ENCODE measurements at places on chromosomes 1 and 21.

GRCh38 chr1:173995475-173995874 is 26.7 kb downstream of the RC3H1 start:
- no peak for DNase-seq

GRCh38 chr1:175035865-175036264 is 12.6 kb upstream of the MRPS14 start:
- DNase-seq = no peak

DNA sequence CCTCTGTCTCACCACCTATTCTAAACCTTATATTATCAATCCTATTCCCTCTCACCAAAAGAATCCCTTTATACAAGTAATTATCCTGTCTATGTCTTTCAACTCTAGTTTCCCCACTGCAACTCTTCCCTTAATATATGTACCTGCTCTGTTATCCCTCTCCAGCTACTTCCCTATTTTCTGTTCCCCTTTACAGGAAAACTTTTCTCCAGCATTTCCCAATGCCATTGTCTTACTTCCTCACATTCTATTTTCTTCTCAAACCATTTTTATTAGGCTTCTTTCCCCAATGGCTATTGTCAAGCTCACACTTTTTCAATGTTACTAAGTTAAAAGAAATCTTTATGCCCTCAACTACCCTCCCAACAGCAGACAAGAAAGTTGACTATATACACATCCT is 11.6 kb downstream of the DPYD start:
- no peak for DNase-seq

DNA sequence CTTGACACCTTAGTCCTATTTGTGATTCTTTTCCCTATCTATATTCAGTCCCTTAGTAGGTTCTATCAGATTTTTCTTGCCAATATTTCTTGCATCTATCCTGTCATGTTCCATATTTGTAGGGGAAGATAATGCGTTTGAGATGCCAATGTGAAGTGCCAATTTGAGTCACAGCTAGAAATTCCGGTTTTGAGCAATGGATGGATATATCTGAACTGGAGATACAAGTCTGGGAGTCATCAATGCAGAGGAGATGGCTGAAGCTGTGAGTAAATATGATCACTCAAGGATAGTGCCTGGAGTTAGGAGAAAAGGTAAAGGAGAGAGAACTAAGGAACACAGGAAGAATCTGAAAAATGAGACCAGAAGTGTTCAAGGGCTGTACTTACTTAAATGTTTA is 93.8 kb downstream of the COQ8A start:
- no peak for DNase-seq

- no peak for DNase-seq
Observed at GRCh38 chr1:109882288-109883245, 28.1 kb upstream of the CSF1 start.

DNA sequence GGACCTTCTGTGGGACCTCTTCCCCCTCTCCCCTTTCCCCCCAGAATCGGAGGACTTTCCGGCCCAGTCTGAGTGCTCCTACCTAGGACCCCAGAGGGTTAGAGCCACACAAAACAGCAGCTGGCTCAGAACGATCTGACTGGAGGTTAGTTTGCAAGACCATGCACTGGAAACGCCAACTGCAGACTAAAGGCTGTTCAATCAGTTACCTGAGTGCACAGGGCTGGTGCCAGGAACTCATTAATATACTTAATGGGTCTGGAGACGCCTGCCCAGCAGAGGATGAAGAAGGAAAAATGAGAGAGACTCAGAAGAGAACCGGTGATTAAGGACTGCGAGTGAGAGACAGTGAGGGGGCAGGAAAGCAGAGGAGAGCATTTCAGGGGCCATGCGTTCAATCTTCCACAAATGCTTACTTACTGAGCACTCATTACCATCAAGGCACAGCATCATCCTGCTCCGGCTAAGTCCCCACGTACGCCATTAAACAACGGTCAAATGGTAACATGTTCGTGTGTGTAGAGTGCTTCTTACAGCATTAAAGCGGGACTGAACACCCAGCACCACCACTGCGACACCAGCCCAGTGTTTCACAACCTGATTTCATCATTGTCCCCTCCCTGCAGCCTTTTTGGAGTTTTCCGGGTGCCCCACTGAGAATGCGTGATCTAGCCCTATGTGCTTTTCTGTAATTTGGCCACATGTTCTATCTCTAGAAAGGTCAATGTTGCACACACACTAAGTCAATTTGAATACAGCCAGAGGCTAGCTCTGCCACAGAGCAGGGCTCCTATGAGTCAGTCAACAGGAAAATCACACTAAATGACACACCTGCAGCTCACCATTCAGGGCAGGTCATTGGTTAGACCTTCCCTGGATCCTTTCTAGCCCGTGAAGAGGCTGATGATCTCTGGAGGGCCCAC is 7.6 kb downstream of the ENO1 start:
- no peak for DNase-seq

- DNase-seq = no peak
Observed at GRCh38 chr1:244239261-244239770, 188.2 kb downstream of the ZBTB18 start.

DNA sequence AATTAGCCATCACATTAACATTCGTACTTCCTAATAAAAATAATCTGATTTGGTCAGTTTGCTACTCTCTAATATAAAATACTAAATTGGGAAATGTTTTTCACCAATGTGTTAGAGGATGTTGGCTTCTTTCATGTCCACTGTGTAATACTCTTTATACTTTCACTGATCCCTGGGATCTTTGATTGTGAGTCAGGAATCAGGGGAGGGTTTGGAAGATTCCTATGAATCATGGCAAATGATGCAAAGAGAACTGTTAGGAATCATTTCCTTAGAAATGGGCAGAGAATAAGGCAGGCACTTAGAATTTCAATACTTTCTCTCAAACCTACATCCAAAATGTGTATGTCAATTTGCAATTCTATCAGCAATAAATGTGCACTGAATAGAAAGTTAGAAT is 31.0 kb downstream of the KRTAP24-1 start:
- DNase-seq = no peak

GRCh38 chr21:23574932-23575331 is 2032.3 kb downstream of the MRPL39 start:
- no peak for DNase-seq

DNA sequence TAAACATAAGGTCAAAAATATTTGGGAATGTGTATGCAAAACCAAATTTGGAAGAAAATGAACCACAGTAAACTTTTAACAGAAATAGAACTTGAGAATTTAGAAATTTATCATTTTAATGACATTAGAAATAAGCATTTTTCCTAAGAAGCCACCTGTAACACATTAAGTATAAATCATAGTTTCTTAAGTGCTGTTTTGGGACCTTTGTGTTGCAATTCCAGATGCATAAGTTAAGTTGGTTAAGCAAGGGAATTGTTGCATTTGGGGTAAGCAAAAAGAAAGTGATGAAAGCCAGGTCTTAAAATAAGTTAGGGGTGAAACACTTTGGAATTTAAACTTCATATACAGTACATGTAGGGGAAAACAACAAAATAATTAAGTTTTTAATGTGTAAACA is 49.8 kb downstream of the CDKN2C start:
- DNase-seq = no peak

DNA sequence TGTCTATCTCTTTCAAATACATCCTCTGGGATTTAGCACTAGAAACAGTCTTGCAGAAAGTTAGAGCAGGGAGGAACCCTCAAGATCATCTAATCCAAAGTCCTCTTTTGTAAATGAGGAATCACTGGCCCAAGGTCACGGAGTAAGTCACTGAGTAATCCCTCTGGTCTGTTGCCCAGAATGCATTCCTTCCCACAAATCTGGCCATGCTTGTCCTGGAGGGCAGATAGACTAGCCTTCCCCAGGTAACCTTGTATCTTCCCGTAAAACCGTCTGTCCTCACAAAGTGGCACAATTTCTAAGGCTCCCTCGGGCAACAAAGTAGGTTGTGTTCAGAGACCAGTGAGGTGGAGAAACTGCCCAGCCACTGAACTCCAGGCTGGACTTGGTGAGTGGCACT is 46.2 kb downstream of the DDR2 start:
- no peak for DNase-seq

GRCh38 chr1:19429611-19430010 is 55.7 kb downstream of the CAPZB start:
- DNase-seq = no peak

- peak; percentile 21 for DNase-seq
Observed at GRCh38 chr1:244964112-244964971, 100.0 kb upstream of the HNRNPU start.

DNA sequence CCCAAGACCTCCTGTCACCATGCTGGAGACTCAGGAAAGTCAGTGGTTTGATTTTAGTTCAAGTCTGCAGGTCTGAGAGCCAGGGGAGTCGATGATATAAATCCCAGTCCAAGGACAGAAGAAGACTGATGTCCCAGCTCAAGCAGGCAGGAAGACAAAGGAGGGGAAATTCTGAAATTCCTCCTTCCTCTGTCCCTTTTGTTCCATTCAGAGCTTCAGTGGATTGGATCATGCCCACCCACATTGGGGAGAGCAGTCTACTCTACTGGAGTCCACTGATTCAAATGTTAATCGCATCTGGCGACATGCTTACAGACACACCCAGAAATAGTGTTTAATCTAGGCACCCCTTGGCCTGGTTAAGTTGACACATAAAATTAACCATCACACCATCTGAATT is 7.2 kb upstream of the ADAMTS1 start:
- DNase-seq = no peak

DNA sequence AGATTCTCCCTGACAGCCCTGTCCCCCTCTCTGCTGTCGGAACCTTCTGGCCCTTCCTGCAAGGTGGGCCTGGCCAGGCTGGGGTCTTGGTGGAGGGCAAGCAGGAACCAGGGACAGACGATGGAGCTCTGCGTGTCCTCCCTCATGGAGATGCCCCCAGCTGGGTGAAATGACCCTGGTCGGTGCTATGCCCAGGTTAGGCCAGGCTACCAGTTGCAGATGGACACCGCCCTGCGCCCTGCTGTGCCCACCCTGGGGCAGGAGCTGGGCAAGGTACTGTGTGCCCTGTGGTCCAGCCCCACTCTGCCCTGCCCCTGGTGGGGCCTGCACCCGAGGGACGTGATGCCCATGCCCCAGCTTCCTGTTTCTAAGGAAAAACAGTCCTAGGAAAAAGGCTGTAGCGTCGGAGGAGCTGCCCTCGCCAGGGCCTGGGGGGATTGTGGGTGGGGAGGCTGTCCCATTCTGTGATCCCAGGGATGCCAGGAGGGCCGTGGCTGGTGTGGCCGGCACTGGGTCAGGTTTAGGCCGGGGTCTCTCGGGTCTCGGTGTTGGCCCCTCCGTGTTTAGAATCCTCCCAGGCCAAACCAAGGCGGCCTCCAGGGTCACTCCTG is 77.6 kb downstream of the MORN1 start:
- DNase-seq = no peak

DNA sequence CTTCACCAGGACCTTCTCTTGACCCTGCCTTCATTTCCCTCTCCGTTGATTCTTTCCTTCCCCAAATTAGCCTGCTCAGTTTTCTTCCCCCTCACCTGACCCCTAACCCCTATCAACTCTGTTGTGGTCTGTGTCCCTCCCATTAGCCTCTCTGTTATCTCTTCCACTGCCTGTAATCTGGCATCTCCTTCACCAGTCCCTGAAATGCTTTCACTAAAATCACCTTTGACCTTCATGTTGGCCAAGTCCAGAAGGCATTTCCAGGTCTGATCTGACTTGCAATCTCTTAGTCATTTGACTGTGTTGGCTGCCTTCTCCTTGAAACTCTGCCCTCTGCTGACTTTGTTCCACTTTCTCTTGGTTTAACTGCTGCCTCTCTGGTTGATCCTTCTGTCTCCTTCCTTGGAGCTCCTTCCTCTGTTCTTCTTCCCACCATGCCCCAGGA is 28.2 kb downstream of the ATP8B2 start:
- peak; percentile 49 for DNase-seq

DNA sequence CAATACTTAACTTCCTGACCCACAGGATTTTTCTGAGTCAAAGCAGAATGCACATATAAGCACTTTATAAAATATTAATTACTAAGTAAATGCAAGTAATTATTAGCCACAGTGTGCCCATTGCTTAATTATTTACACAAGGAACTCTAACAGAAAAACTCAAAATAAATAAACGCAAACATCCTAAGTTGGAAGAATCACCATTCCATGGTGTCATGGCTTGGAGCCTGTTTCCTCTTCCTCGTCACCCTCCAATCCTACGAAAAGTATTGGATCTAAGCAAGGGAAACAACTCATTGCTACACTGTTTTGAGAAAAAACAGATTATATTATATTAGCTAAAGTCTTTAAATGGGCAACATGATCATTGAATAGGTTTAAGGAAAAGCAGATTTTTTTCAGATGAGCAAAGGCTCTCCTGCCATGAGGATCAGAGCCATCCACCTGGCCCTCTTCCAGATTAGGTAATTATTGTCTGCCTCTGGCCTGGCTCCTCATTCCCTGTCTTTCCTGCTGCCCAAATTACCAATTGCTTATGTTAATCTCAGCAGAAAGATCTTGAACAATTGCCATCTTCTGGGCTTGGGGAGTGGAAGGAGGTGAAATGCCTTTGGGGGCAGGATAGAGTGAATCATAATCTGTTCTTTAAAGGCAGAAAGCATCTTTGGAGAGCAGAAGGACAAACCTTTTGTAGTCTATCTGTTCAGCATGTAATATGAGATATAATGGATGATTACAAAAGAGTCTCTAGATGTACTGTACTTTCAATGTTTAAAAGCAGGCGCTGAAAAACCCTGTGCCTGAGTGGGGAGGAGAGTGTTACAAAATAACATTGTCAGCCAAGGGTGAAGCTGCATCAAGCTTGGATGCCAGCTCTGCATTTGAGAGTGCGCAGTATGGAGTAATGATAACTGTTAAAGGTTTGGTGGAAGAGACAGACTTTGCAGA is 121.2 kb downstream of the DUSP10 start:
- no peak for DNase-seq

DNA sequence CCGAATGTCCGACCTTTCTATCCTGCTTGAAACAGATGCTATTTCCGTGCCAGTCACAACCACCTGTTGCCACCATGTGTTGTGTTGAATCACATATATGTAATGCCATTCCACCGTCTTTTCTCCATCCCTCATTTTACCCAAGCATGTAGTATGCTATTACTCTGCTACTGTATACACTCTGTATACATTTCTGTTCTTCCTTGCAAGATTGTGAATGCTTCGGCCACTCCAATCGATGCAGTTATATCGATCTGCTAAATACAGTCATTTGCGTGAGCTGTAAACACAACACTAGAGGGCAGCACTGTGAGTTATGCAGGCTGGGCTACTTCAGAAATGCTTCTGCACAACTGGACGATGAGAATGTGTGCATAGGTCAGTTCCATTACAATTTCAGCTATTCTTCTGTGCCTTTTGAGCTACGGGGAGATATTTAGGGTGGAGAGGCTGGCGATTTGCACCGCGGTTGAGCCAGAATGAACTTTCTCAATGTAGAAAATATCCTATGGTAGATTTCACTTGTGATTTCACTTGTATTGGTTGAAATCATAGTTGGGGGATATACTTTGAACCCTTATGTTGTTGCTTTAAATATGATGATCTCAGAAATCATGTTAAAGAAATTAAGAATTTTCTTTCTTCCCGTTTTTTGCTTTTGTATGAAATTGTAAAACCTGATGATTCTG is 289.8 kb downstream of the NTNG1 start:
- peak; percentile 20 for DNase-seq

DNA sequence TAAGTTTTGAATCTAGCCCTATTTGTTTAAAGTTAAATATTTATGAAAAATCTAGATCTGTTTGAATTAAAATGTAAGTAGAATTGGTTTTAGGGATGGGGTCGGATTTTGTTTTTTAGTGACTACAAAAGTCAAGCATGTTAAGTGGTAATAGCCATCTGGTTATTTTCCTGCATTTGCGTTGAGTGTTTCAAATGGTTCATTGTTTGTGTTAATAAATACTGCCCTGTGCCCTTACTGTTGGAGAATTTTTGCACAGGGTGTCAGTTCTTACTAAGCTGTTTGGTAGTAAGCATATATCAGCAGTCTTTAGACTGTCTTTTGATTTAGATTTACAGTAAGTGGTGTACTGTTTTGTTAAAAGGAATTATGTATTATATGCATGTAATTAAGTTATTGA is 46.1 kb upstream of the TARS2 start:
- DNase-seq = no peak
